ENCODE measurements at places on chromosomes 3 and 15. TPM values are rescaled to one million over a fixed set of nuclear protein-coding genes. Genes with fewer than 3 reads are reported as not detected.

The NR1I2 gene
- total RNA-seq: not detected

The CCR8 gene
- not detected for total RNA-seq

The CLDN18 gene
- total RNA-seq: not detected

The ERC2 gene
- total RNA-seq: 0.76 TPM

The CD86 gene
- total RNA-seq: 4.2 TPM

The SLC28A1 gene
- total RNA-seq: 0.24 TPM

The GCSAM gene
- not detected for total RNA-seq

The CA12 gene
- 0.65 TPM for total RNA-seq
